ENCODE measurements at places on chromosomes 4 and X. TPM values are rescaled to one million over a fixed set of nuclear protein-coding genes. Genes with fewer than 3 reads are reported as not detected.

POU4F2 gene
- total RNA-seq: not detected

PASD1 gene
- not detected for total RNA-seq

HS3ST1 gene
- 0.35 TPM for total RNA-seq

NOX1 gene
- 0.08 TPM for total RNA-seq

ADH7 gene
- total RNA-seq: not detected
